ENCODE measurements at places on chromosomes 12 and 14.
A peak's percentile ranks its signal among the peaks of the same experiment; 100 is the strongest.

DNA sequence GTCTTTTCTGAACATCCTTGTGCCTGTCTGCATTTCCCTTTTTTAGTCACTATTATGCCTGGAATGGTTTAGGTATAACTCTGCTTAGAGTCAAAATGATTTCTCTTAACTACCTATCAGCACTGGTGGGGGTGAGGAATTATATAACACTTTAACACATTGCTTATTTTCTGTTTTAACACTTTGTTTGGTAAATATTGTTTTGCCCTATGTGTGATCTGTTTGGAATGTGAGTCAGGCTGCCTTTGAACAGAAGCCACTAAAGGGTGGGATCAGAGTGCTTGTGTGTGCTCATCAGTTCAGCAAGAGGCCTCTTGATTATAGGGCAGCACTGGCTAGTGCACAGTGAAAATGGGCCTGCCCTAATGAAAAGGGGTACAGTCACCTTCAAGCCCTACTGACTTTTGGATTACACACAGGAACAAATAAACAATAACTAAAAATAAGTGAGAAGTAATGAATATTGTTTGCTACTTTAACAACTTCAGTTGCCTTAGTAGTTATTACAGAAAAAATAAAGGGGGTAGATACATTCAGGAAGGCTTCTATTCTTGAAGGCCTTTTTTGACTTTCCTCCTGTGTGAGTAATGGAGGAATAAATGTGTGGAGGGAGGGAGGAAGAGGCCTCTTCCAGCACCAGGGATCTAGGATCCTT lies 23.2 kb downstream of the NGDN start:
- DNase-seq: no peak

GRCh38 chr12:99983456-99984258 lies 1.1 kb downstream of the ANKS1B start:
- DNase-seq: no peak

DNA sequence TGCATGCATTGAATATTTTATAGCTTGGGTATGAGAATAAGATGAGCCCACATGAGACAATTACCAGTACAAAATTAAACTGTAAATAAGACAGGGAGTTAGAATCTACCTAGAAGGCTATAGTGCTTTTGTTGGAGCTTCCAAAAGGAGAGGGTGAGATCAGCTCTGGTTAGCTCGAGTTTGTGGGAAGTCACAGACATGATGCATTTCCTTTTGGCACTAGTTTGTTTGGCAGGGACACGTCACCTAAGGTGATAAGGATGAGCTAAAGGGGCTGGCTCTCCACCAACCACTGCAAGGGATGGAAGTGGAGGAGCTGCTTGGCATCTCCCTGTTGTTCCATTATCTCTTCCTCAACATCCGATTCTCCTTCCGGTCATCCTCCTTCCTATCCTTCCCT lies 48.5 kb upstream of the CPM start:
- DNase-seq: no peak

- no peak for DNase-seq
Observed at GRCh38 chr12:27498149-27498548, 25.9 kb upstream of the PPFIBP1 start.

DNA sequence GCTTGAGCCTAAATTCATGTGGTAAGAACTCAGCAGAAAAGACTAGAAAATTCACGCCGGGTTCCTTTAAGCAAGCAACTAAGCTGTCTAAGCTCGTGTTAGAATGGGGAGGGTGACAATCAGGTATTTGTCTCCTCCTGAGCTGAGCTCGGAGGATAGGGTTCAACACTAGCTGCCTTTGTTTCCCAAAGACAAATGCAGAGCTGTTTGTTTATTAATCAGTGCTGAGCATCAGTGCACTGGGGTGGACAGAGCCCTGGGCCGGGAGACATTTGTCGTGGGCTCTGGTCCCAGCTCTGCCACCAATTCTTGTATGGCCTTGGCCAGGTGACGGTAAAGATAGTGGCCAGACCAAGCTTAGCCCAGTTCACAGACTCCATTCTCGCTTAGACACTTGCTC lies 43.7 kb downstream of the DEGS2 start:
- no peak for DNase-seq

GRCh38 chr14:105437723-105438500 lies 18.3 kb downstream of the MTA1 start:
- no peak for DNase-seq

DNA sequence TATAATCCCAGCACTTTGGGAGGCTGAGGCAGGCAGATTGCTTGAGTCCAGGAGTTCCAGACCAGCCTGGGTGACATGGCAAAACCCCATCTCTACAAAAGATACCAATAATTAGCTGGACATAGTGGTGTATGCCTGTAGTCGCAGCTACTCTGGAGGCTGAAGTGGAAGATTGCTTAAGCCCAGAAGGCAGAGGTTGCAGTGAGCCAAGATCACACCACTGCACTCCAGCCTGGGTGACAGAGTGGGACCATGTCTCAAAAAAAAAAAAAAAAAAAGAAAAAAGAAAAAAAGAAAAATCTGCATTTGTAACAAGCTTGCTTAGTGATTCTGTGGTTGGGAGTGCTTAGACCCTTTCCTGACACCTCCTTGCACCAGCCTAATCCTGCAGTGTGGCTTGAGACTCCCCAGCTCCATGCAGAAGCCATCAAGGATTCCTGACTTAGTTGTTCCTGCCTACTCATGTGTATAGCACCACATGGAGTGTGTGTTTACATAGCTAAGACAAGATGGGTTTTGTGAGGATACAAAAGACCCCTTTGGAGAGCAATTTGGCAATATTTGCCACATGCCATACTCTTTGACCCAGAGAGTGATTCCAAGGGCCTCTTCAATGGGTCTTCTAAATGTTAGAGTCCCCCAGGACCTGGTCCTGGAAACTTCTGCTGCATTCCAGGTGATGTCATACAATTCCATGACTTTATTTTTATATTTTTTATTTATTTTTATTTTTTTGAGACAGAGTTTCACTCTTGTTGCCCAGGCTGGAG lies 5.1 kb upstream of the TMED10 start:
- no peak for DNase-seq

DNA sequence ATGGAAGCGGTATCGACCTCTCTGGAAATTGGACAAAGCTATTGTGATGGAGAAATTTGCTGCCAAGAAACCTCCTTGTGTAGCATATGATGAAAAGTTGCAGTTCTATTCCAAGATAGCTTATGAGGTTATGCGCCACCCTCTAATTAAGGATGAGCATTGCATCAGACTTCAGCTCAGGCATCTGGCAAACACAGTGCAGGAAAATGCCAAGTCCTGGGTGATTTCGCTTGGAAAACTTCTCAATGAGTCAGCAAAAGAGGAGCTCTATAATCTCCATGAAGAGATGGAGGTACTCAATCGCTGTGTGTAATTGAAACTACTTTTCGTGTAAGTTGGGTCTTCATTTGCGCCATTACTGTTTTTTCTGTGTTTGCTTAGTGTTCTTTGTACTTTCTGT lies 51.2 kb downstream of the DNAH10 start:
- DNase-seq: peak; percentile 29

- no peak for DNase-seq
Observed at GRCh38 chr12:4270831-4271716, 2.5 kb upstream of the CCND2 start.

DNA sequence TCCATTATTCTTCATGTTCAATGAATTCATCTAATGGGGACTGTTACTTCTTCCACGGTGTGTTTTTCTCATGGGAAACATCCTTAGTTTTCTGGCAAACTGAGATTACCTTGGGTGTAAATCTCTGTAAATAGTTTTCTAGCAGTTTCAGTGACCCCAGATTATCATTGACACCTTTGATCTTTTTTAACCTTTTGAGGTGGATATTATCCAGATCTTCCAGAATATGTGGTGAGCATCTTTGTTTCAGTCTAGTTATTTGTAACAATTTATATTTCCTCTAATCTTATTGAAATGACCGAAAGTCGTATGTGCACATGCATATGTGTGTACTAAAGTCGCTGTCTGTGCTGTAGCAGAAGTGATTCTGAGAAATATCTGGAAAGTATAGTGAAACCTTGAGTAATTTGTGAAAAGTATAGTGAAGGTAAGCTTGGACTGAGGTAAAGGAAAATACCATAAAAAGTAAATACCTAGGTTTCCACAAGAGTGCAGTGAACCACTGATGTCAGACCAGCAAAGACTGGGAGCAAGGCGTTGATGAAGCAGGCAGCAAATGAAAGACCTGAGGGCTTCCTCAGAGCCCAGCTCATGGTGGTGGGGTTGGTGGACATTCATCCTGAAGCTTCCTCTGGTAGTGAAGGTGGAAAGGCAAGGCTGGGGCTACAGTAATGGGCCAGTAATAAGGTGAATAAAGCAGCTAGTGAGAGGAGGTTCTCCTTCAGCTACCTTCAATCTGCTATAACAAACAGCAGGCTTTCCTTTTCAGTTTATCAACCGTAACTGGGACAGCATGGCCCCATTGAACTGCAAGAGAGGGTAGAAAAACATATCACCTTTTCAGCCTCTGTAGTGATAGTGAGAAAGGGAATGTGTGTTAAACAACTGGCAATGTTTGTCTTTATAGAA lies 480.2 kb upstream of the FBXO33 start:
- no peak for DNase-seq

DNA sequence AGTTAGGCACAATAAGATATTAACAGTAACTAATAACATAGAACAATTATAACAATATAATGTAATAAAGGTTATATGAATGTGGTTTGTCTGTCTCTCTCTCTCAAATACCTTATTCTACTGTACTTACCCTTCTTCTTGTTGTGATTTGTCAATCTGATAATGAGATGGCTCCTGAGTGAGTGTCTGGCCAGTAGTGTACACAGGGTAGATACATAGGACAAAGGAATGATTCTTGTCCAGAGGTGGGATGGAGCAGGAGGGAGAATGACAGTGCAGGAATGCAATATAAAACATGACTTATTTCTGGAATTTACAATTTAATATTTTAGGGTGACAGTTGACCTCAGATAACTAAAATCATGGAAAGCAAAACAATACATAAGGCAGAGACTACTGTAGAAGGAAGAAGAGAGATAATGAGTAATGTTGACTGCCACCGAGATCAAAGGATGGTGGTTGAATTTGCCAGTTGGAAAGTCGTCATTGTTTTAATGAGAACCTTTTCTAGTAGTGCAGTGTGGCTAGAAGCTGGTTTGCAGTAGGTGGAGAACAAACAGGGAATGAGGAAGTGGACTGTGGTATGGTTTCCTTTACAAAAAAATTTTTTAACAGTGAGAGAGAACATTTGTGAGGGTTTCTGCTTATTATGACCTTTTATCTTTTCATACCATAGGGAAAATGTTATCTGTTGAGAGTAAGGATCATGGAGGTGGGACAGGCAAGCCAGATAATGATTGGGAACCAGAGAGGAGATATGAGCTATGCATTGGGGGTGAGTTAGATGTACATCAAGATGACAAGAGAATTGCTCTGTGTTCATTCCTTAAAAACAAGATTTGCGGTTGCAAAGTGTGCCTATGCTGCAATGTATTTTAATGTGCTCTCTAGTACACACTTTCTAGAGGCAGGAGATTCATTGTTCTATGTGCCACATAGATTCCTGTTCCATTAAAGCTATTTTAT lies 458.3 kb downstream of the BTG1 start:
- DNase-seq: peak; percentile 86

- DNase-seq: no peak
Observed at GRCh38 chr12:126684703-126685102, 1582.3 kb upstream of the TMEM132C start.

GRCh38 chr14:37034410-37035285 lies 137.8 kb downstream of the SLC25A21 start:
- DNase-seq: peak; percentile 54

GRCh38 chr12:553216-554000 lies 93.7 kb downstream of the B4GALNT3 start:
- no peak for DNase-seq

DNA sequence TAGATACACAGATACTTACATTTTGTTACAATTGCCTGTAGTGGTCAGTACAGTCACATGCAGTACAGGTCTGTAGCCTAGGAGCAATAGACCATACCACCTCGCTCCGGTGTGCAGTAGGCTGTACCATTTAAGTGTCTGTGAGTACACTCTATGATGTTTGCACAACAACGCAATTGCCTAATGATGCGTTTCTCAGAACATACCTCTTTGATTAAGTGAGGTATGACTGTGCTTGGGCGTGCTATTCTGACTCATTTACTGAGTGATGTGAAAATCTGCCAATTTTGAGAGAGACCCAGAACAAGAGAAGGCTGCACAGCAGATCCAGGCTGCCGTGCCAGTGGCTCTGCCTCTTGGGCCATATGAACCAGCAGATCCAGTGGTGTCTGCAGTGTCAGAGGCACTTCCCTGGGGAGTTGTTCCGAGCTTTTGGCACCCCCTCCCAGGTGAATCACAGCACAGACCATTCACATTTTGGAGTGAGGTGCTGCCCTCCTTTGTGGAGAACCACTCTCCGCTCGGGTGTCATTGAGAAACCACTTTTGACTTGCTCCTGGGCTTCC lies 20.4 kb downstream of the DLK1 start:
- peak; percentile 88 for DNase-seq
